ENCODE measurements at places on chromosomes 5 and 9.

DNA sequence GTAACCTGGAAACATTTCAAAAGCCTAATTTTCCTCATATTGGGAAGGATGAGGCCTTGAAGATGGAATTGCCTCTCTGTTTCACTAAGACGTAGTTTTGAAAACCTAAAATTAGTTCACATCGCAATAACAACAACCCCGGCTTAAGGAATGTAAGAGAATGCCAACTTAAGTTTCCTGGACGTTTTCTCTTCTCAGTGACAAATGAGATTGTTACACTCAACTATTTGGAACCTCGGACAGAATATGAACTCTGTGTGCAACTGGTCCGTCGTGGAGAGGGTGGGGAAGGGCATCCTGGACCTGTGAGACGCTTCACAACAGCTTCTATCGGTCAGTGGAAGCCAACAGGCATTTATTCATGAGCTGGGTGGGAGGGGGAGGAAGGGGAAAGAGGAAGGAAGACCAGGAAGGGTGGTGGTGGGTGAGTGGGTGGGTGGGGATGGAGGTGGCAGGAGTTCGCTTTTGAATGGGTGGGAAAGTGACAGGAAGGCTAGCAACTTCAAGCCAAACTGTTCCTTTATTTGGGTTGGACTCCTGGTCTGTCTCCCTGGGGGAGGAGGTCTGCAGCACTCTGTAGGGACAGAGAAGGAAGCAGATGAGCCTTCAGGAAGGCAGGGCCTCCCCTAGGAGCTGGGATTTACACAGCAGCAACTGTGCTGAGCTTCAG, 83.4 kb downstream of the TEK start:
- no peak for DNase-seq

GRCh38 chr5:11925701-11926100, 21.5 kb upstream of the CTNND2 start:
- DNase-seq = no peak

- DNase-seq = no peak
Measured at GRCh38 chr9:2872250-2872930, 28.5 kb upstream of the PUM3 start.

DNA sequence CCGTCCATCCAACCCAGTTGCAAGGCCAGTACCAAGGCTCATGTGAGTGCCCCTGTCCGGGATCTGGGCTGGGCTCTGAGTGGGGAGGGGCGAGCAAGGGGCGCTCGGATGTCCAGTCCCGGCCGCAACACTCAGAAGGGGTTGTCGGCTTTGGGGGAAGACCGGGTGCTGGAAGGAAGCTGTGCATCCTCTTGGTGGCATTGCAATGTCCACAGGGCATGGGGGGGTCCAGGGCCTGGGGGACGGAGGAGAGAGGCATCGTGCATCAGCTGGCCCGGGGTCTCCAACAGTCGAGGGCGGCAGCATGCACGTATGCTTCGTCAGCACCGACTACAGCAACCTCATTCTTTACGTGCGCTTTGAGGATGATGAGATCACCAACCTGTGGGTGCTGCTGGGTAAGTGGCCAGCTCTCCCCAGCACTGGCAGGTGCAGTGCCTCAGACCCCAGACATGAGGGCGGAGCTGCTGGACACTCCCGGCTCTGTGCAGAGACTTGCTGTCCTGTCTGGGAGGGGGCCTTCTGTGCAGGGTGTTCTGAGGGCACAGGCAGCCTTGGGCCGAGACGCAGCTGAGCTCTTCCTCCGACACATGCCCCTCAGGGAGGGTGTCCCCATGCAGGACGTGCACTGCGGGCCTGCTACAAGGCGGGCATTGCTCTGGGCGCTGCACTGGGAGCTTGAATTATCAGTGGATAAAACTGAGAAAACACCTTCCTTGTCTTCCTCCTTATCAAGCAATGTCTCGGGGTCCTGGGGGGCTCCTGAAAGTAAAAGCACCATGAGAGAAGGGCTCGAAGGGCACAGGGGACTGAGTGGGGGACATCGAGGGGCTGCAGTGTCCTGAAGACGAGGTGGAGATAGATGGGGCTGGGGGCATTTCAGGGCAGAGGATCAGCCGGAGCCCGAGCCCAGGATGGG, 22.5 kb downstream of the GLT6D1 start:
- DNase-seq = no peak

DNA sequence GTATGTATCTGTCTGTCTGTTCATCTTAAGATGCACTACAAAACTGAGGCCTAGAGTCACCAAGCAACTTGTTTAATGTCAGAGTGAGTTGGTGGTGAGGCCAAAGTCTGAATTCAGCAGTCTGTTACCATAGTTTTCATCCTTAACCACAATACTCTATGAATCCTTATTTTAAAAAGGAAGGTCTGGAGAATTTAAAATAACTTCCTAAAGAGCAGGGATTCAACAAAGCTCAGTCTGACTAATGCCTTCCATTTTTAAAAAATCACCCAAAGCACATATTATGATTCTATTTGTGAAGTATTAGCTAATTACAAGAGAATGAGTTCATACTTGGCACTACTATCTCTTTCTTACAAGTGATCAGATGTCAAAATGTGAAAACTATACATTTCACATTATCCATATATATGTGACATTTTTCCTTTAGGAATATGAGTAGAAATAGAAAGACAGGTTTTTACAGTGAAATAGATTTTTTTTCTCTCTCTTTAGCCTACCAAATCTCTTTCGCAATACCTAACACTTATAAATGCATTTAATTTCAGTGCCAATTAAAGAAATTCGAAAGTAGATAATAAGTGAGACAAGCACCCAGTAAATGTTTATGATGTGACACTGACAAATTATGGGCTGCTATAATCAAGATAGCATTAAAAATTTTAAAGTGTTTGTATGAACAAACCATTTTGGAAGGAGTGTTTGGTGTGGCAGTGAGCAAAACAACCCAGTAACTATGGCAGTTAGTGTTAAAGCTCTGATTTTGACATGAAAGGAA, 102.3 kb upstream of the CDKN2B start:
- DNase-seq = no peak

GRCh38 chr5:114686356-114686755, 324.5 kb downstream of the KCNN2 start:
- no peak for DNase-seq

DNA sequence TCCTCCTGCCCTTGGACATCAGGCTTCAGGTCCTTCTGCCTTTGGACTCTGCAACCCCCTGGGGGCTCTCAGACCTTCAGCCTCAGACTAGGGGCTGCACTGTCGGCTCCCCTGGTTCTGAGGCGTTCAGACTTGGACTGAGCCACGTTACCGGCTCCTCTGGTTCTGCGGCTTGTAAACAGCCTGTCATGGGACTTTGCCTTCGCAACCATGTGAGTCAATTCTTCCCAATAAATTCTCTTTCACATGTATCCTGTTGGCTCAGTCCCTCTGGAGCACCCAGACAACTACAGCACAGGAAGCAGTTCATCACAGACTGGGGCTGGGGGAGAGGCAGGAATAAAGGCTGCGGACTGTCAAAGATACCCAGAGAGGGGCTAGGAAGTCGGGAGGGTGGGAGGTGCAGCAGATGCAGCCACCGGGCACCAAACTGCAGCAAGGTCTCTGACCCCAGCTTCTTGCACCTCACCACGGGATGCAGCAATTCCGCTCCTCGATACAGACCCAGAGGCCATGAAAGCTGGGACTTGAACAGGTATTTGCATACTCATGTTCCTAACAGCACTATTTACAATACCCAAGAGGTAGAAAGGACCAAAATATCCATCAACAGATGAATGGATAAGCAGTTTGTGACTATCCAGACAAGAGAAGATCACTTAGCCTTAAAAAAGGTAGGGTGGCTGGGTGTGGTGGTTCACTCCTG, 100.8 kb downstream of the COL23A1 start:
- no peak for DNase-seq

GRCh38 chr9:96020792-96021550, 145.5 kb downstream of the ERCC6L2 start:
- DNase-seq = no peak

DNA sequence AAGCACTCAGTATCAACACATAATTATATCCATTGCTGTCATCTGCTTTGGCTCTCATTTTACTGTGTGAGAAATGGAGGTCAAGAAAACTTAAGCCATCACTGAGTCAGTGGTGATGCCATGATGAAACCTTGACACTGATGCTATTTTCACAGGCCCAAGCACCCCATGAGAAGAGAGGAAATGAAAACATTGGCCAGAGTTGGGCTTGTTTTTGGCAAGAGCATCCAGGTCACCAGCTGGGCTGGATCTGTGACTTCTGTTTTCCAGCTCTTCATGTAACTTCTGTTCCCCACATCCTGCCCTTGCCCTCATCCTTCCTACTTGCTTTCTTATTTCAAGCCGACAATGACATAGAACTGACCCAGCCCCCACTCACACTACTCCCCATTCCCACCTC, 10.0 kb downstream of the LCP2 start:
- peak; percentile 88 for DNase-seq

- peak; percentile 77 for DNase-seq
Measured at GRCh38 chr5:169637085-169637548, at the start of gene DOCK2. Gene DOCK2, plus strand, starts transcription at chr5:169637275. Its CDS starts 52 bp downstream, at chr5:169637327.

DNA sequence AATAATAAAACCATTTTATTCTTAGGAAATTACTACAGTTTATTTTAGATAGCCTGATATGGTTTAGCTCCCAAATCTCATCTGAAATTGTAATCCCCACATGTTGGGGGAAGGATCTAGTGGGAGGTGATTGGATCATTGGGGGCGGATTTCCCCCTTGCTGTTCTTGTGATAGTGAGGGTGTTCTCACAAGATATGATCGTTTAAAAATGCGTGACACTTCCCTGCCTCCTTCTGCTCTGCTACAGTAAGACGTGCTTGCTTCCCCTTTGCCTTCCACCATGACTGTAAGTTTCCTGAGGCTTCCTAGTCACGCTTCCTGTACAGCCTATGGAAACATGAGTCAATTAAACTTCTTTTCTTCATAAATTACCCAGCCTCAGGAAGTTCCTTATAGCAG, 122.4 kb upstream of the FGF10 start:
- DNase-seq = no peak

DNA sequence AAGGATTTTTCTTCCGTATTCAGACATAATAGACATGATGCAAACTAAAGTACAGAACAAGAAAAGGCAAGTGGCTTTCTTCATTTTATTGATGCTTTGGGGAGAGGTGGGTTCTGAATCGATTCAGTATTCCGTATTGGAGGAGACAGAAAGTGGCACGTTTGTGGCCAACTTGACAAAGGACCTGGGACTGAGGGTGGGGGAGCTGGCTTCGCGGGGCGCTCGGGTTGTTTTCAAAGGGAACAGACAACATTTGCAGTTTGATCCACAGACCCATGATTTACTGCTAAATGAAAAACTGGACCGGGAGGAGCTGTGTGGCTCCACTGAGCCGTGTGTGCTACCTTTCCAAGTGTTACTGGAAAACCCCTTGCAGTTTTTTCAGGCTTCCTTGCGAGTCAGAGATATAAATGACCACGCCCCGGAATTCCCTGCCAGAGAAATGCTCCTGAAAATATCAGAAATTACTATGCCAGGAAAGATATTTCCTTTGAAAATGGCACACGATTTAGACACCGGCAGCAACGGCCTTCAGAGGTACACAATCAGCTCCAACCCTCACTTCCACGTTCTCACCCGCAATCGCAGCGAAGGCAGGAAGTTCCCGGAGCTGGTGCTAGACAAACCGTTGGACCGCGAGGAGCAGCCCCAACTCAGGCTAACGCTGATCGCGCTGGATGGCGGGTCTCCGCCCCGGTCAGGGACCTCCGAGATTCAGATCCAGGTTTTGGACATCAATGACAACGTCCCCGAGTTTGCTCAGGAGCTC, 551 bp downstream of the PCDHB6 start:
- no peak for DNase-seq

DNA sequence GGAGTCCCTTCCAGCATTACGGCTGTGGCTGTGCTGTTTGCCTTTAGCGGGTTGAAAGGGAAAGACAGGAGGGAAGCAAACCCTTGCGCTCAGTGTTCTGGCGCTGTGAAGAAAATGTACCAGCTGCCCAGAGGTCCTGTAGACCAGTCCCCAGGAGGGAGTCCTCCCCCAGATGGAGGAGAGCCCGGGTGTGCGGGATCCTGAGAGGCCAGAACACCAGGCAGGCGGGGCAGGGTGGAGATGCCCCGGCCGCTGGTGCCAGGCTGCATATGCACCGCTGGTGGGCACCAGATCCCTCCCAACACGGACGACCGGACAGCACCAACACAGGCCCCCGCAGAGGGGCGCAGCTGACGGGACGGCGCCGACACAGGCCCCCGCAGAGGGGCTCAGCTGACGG, 37.2 kb upstream of the SLC9A3 start:
- peak; percentile 41 for DNase-seq

DNA sequence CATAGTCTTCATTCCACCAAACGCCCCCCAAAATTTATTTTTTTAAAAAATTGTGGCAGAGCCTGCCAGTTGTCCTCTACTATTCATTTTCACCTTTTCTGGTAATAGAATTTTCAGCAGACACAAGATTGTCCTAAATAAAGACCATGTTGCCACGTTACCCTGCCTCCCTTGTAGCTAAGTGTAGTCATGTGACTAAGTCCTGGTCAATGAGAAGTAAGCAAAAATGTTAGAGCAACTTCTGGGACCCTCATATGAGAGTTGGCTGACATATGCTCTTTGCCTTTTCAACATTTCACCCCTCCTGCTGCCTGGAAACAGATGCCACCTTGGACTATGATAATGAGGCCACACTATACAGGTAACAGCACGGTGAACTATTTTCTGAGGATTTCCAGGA, 203.1 kb downstream of the PIK3R1 start:
- no peak for DNase-seq

- no peak for DNase-seq
Measured at GRCh38 chr5:112205846-112206245, 213.2 kb downstream of the EPB41L4A start.

- DNase-seq = no peak
Measured at GRCh38 chr9:134539586-134540194, 101.9 kb upstream of the COL5A1 start.

DNA sequence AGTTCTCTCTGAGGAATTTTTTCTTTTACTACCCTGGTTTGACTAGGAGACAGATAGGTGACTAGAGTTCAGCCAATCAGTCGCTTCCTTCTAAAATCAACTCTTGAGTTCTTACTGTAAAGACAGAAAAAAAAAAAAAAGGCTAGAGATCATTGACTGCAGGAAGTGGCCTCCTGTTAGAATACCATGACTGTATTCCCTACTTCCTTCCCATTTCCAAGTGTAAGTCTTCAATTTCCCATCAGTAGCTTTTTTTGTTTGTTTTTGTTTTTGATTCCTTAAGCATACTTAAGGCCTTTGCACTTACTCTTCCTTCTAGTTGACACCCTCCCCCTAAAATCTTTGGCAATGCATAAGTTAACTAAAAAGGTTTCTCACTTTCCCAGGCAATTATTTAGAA, 154.3 kb downstream of the HMHB1 start:
- no peak for DNase-seq
